ENCODE measurements at places on chromosomes 12 and 14.
A peak's percentile ranks its signal among the peaks of the same experiment; 100 is the strongest.

GRCh38 chr12:126704609-126705008, 1562.4 kb upstream of the TMEM132C start:
- DNase-seq: no peak

DNA sequence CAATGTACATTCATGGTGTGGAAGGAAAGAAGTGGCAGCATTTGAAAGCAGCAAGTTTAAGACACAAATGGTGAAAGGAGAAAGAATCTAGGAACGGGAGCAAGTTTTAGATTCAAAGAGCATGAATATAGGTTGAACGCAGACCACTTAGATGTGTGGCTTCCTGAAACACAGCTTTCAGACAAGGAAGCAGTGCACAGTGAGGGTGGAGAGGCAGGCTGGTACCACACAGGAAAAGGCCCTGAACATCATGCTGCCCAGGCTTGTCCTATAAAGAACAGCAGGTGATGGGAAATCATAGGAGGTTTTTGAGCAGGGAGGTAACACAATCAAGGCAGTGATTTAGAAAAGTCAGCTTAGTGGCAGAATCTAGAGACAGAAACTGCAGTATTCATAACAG, 35.6 kb downstream of the GNS start:
- DNase-seq: no peak

- DNase-seq: no peak
Observed at GRCh38 chr12:107749083-107749482, 11.9 kb downstream of the PRDM4 start.

DNA sequence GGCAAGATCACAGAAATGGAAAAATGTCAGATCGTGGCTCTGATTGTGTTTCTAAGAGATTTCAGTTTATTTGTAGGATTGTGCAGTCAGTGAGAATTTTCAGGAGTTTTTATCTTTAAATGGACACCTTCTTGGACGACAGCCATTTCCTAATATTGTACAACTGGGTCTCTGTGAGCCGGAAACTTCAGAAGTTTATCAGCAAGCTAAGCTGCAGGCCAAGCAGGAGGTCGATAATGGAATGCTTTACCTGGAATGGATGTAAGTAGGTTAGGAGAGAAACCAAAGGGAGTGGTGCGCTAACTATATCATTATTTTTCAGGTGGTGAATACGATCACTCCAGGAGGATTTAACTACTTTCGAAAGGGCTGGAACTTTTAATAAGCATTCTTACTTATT, 26.4 kb downstream of the APAF1 start:
- DNase-seq: no peak

DNA sequence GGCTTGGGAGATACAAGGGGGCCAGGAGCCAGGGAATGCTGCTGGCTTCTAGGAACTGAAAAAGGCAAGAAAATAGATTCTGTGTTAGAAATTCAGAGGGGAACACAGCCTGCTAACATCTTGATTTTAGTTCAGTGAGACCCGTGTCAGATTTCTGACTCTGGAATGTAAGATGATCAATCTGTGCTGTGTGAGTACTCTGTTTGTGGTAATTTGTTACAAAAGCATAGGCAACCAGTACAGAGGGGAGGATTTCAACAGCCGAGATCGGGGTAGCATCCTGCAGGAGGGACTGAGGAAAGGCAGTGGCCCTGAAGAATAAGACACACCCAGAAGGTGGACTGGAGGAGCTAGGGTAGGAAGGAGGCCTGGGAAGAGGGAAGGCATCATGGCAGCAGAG, 410.0 kb upstream of the CCDC196 start:
- DNase-seq: no peak

GRCh38 chr12:24069532-24070395, 120.3 kb upstream of the SOX5 start:
- no peak for DNase-seq

DNA sequence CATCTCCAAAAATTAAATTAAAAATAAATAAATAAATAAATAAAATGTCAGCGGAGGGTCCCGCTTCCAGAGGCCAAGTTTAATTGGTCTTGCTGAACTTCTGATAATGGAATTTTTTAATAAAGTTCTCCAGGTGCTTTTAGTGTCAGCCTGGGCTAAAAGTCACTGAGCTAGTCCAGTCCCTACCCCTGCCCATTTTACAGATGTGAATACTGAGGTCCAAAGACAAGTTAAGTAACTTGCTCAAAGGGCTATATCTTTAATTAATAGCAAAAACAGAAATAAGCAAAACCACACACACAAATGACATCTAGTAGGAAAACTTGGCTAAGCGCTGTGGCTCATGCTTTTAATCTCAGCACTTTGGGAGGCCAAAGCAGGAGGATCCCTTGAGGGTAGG, 5.6 kb upstream of the RFC5 start:
- DNase-seq: no peak

DNA sequence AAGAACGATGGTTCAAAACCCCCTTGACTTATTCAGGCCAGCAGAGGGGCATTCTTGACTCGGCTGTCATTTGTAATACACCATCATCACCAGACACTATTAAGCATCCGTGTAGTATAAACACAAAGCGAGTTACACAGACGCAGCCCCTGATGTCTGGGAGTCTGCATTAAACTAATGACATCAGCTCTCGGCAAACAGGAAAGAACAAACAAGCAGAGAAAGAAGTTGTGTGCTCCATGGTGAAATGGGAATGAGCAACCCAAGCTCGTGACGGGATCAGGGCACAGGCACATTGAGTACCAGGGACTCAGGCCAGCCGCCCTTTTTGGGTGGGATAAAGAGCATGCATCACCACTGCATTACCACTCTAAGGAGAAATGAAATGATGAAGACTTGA, 460.1 kb downstream of the MED13L start:
- DNase-seq: no peak

DNA sequence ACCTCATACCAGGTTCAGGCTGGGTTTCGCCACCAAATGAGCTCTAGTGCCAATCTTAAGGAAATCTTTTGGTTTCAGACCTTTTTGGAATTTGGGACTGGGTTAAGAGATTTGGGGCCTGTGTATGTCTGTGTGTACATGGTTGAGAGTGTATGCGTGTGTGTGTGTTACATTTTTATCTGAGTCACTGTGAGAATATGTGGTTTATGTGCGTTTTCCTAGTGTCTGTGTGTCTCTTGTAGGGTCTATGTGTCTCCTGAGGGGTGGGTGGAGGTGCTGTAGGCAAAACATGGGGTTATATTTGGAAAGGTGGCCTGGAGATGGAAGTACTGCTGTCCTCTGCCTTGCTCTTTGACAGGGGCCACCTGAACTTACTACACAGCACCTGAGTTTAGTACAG, 17.9 kb downstream of the C12orf43 start:
- DNase-seq: no peak

DNA sequence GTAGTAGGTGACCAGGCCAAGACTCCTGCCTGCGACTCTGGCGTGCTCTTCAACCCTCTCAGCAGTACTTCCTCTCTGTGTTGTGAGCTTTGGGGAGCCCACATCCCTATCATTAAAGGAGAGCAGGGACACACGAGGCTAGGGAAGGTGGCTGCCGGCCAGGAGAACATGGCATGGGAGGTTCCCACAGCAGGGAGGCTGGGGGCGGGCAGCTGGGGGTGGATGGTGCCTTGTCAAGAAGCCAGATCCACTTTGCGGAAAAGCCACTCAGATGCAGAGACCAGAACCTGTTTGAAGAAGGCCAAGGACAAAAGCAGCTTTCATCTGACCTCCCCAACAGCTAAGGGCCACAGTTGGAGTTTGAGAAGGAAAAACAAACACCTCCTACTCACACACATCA, 198.6 kb downstream of the BCL11B start:
- DNase-seq: no peak

DNA sequence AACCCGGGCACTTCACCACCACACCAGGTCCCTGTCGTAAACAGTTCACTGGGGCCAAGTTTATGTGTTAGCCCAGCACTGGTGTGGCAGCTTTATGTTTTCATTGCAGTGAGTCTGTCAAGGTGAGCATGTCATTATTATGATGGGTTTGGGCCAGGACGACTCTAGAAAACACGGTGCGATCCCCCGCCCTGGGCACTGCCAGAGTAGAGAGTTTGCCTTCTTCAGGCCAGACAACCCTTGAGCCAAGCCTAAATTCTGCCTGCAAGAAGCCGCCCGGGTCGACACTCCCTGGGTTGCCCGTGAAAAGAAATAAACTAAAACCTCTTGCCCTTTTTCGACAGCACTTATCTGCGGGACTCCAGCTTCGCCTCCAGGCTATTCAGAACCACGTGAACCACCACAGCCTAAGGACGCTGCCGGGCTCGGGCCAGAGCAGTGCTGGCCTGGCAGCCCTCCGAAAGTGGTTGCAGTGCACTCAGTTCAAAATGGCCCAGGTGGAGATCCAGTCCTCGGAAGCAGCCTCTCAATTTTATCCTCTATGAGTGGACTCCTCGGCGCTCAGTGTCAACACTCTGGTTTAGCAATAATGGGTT, 81.8 kb downstream of the PRIMA1 start:
- DNase-seq: no peak

GRCh38 chr12:1695886-1696670, 5.2 kb downstream of the ADIPOR2 start:
- DNase-seq: no peak

GRCh38 chr12:11576104-11576503, 73.4 kb upstream of the ETV6 start:
- DNase-seq: no peak

GRCh38 chr14:102732924-102733323, 44.3 kb upstream of the TRAF3 start:
- peak; percentile 14 for DNase-seq

DNA sequence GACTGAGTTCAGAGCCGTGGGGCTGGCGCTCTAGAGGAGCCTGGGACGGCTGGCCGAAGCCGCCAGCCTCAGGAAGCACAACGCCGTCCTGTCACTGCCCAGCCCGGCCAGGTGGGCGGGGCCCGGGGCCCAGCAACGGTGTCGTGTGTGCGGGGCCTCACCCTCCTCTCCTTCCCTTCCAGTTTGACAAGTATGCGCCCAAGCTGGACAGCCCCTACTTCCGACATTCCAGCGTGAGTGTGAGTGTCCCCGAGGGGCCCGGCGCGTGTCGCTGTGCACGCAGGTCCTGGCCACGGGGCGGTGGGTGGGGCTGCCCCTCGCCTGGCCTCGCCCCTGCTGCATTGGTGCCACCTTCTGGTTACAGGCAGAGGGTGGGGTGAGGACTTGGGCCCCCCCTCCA, 38.3 kb downstream of the LRCOL1 start:
- DNase-seq: no peak

DNA sequence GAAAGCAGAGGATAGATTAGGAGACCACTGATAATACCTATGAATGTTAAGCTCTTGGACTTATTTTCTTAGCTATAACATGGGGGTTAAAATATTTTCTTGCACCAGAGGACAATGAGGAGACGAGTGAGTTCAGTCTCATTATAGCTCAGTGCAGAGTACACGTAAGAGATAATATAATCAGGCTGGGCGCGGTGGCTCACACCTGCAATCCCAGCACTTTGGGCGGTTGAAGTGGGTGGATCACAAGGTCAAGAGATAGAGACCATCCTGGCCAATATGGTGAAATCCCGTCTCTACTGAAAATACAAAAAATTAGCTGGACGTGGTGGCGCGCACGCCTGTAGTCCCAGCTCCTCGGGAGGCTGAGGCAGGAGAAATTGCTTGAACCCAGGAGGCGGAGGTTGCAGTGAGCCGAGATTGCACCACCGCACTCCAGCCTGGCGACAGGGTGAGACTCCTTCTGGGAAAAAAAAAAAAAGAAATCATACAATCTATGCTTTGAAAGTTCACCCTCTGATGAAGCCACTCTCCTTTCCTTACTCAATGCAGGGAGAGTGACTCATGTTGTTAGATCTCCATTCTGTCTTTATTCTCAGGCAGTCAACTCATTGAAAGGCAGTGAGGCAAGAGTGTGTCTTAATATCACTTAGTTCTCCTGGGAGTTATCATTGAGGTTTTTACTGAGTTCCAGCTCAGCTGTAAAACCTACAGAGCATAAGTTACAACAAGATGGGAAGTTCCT, 134.2 kb downstream of the SYNE2 start:
- no peak for DNase-seq

- no peak for DNase-seq
Observed at GRCh38 chr12:82486524-82487235, 128.4 kb downstream of the METTL25 start.

GRCh38 chr14:68683326-68683725, 109.5 kb downstream of the ZFP36L1 start:
- DNase-seq: no peak

GRCh38 chr12:19978193-19978592, 390.1 kb upstream of the PDE3A start:
- DNase-seq: no peak

GRCh38 chr12:82627799-82628198, 58.9 kb upstream of the TMTC2 start:
- DNase-seq: no peak

DNA sequence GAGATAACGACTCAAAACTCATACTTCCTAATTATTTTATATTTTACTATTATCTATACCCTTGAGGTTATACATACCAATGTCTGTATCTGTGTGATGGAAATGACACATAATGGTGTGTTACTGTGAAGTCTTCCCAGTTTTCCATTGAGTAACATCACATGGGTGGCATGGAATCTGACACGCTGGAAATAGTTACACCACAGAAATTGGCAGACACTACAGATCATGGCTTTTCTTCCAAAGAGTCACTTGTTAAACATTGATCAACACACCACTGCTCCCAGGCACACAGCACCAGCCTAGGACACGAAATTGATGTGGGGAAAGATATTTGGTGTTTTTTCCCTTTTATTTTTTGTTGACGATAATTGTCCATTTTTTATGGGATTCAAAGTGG, 33.0 kb upstream of the VWF start:
- no peak for DNase-seq

DNA sequence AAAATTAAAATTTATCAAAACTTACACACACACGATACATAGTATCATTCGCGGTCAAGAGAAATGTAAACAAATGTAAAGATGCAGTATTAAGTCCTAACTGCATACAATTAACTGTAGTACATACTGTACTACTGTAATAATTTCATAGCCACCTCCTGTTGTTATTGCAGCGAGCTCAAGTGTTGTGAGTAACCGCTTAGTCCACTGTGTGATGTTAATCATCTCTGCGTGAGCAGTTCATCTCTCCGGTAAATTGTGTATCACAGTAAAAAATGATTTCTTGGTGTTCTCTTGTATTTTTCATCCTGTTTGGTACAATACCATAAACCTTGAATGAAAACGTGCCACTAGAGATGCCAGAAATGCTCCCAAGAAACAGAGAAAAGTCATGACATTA, 6.5 kb downstream of the EPS8 start:
- DNase-seq: no peak

- no peak for DNase-seq
Observed at GRCh38 chr14:23043754-23044153, 1.7 kb downstream of the PSMB11 start.

DNA sequence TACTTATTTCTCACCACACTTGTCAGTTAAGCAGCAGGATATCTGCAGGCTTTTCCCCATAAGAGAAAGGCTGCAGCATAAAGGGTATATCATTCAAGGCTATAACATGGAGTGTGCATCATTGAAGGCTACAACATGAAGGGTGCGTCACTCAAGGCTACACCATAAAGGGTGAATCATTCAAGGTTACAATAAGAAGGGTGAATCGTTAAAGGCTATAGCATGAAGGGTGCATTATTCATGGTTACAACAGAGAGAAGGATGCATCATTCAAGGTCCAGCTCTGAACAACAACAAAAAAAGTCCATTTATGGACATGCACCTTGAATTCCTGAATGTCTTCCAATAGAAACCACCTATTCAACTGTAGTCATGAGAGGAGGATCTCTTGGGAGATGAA, 32.8 kb upstream of the LUM start:
- no peak for DNase-seq
